ENCODE measurements at places on chromosomes 3 and 15.

DNA sequence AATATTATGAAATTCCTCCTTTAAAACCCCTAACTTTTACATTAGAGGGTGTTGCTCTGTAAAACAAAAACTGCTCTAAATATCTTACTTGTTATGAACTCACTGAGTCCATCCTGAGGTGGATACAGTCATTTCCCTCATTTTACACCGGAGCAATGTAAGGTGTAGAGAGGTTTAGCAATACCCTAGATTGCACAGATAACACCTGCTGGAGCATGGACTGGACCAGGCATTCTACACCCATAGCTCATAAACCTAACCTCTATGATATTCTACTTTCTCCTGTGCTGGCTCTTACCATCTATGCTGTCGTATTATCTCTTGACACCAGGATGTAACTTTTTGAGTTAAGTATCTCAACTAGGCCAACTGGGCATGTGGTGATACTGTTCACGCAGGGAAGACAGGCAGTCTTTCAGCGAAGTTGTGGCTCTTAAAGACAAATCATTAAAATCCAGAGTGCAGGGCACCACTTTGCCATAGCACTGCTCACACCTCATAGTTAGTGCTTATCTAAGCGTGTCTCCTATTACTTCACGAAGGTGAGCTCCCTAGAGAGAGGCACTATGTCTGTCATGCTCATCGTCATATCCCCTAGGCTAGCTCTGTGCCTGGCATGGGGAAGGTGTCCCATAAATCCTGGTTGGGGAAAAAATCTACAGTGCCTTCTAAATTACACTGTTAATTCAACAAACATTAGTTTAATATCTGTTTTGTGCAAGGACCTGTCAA lies 100.1 kb upstream of the SLC2A2 start:
- DNase-seq: no peak

- no peak for DNase-seq
Observed at GRCh38 chr15:72229076-72229946, 1.7 kb downstream of the PKM start.

- DNase-seq: no peak
Observed at GRCh38 chr3:24195504-24196230, 250.6 kb downstream of the NR1D2 start.

DNA sequence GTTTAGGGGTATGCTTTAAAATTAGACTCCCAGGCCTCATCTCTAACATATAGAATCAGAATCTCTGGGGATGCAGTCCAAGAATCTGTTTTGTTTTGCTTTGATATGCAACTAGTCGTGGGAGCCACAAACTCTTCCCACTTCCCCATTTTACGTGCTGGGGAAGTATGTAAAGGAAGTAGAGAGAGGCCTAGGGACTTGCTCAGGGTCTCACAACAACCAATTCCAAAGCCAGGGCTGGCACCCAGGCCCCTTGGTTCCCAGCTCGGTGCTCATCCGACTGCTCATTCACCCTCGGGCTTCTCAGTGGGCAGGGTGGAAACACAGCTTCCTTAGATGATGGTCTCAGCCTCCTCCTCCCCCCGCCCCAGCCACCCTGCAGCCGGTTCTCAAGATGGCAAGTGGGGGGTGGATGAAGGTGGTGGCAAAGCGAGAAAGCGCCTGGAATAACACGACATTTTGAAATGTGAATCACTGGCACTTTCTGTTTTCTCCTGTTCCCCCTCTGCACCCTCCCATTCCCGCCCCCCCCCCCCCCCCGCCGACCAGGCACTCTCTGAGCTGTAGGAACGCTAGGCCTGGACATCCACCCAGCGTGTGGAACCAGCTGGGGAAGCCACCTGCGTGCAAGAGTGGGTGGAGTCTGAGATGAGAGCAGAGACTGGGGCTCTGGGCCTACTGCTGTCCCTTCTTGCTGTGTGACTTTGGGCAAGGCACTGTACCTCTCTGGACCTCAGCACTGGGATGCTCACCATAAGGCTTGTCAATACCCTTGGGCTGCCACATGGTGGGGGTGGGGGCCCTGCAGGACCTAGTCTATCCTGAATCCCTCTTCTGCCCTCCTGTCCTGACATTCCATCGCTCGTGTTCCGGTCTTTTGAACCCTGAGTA lies 214.5 kb downstream of the RPLP1 start:
- no peak for DNase-seq

GRCh38 chr3:123096126-123096525 lies 29.3 kb downstream of the PDIA5 start:
- no peak for DNase-seq

DNA sequence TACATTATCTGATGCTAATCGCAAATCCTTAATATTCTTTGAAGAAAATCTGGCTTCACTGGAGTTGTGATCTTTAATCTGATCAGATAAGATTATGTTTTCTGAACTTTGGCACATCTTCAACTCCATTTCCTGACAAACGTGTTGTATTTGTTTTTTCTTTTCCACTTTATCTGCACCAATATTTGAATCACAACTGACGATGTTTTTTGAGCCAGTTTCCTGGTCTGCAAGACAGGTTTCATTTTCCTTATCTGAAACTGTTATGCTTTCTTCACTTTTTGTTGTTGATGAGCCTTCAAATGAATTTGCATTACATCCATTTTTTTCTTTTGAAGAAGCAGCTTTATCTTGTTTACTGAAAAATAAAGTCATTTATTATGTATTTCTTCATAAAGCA lies 101.5 kb downstream of the ZNF280D start:
- no peak for DNase-seq

DNA sequence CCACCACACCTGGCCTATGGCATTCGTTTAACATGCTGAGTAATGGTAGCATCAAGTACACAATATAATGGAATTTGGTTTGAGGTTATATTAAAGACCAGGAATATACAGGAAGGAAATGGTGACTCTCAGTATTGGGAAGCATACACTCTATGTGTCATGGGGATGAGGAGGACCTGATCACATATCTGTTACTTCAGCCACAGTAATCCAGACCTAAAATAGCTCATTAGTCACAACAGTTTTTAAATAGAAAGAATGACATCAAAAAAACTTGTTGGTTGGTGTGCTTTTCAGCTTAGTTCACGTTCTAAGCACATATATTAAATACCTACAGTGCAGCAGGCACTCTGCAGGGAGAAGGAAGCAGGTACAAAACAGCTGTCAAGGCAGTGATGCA lies 52.5 kb upstream of the ATP2C1 start:
- DNase-seq: no peak

GRCh38 chr3:58020783-58021071 lies 12.5 kb downstream of the FLNB start:
- no peak for DNase-seq

DNA sequence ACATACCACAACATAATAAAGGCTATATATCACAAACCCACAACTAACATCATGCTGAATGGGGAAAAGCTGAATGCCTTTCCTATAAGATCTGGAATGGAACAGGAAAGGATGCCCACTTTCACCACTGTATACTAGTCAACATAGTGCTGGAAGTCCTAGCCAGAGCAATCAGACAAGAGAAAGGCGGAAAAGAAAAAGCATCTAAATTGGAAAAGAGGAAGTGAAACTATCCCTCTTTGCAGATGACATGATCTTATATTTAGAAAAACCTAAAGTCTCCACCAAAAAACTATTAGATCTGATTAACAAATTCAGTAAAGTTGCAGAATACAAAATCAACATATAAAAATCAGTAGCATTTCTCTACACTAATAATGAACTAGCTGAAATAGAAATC lies 14.6 kb upstream of the PIK3CA start:
- no peak for DNase-seq

All from BJ (cell line).